G401 (cell line): ENCODE measurements at places on chromosomes 1 and 21.

DNA sequence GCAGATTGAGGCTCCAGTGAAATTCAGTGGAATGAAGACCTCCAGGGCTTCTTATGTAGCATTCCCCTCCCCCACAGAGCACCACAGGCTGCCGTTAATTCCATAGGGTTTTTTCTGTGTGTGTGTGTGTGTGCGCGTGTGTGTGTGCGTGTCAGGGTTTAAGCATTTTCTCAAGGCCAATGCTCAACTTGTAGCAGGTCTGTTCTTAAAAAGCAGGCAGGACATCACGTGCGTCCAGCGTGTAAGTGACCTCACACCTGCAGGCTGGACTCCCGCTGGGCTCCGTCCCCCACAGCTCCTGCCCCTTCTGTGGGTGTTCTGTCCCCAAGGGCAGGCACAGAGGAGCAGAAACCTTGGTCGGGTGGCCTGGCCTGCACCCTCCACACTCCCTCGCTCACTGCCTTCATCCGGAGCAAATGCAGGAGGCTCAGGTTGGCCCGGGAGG is 5.3 kb downstream of the PRDM16 start:
- DNase-seq: no peak

GRCh38 chr1:171220581-171221054 is 27.7 kb upstream of the FMO1 start:
- DNase-seq: peak; percentile 27

GRCh38 chr1:65952696-65953095 is 160.0 kb downstream of the PDE4B start:
- no peak for DNase-seq

DNA sequence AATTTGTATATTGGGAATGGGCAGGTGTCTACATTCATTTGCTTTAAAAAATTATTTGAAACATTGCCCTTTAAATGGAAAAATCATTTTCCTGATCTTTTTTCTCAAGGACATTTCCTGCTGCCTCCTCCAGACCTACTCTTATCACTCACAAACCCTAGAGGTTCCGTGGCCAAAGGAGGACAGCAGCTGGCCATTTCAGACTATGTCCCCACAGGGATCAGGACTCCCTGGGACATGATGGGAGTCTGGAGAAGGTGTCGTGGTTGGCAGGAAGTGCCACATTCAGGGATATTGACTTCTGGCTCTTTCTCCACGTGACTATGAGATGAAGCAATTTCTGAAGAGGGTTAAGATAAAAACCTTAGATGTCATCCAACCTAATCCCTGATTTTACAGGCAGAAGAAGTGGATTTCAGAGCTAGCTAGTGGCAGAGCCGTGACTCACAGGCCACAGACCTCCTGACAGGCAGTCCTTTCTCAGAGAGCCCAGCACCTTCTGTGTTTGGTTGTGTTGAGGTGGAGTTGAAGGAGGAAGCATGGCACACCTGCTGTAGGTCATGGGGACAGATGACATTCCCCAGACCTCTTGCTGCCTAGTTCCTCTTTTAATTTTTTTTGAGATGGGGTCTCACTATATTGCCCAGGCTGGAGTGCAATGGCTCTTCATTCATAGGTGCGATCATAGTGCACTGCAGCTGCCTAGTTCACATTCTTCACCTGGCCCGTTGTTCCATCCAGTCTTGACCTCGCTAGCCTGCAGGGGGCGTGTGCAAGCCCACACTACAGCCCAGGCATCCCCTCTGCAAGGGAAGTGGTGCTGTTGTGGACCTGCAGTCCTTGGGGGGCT is 25.5 kb upstream of the IL10 start:
- no peak for DNase-seq

GRCh38 chr21:41744028-41744930 is 22.6 kb downstream of the RIPK4 start:
- DNase-seq: no peak

- no peak for DNase-seq
Measured at GRCh38 chr1:93552741-93553455, 105.0 kb downstream of the FNBP1L start.

DNA sequence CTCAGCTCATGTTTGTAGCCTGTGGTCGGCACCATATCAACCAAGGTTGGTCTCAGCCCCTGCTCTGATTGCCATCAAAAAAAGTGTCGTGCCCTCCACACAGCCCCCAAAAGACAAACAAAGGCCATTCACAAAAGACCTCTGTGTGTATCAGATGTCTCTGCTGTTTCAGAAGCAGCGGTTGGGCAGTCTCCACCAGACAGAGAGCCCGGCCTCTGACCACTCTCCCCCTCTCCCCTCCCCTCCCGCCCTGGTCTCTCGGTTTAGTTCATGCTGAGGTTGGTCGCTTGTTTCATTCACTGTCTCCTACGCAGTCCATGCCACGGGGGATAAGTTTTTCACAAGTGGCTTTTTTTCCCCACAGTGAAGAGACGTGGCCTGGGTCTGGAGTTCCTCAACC is 27.1 kb downstream of the ACTA1 start:
- DNase-seq: no peak

DNA sequence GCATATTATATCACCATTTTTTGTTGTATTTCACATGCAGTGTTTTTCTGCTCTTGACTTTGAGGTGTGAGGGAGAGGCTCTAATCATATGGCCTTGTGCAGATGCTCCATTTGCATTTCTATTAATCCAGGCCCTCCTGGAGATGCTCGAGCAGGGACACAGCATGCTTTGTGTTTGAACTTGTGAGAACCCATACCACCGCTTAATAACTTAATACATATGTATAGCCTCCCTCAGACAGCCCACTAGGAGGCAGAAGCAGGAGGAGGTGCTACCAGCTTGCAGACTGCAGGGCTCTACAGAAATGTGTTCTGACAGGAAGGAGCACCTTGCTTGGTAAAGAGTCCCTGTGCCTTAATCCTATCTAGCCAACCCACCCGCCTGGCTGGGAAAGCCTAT is 155.2 kb downstream of the BARHL2 start:
- DNase-seq: no peak

- no peak for DNase-seq
Measured at GRCh38 chr1:100953960-100954730, 58.3 kb downstream of the SLC30A7 start.

DNA sequence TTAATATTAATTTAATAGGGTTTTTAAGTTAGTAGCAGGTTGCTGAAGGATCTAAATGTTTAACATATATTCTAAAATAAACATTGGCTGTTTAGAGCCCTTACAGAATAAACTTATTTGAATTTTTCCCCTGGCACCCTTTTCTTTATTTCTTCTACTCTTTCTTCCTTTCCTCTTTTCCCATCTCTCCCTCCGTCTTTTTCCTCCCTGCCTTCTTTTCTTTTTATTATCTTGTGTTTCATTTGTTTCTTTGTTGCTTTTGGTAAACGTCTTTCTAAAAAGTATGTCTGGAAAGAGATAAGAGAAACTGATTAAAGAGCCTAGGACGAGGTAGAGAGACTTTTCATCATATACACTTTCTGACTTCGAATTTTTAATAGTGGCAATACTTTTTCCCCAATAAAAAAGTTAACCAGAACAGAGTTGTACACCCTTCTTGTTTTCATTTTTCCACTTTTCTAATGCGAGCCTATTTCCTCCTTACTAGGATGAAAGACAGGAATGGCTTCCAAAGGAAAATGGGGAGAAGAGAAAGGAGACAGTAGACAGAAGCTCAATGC is 39.5 kb upstream of the ATF3 start:
- no peak for DNase-seq

DNA sequence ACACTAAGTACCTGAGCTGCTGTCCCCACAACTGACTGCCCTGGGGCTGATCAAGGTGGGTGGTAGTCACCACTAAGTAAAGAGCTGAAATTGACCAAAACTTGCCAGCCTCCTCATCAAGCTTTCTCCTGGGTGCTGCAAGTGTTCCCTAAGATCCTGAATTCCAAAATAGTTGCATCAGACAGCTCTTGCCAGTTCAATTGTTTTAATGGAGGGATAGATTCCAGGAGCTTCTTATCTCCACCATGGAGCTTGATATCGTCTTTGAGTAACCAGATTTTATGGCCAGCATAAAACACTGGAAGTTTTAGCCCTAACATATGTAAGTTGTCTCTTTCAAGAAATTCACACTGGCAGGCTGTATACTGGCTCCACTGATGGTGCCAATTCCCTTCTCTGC is 90.3 kb downstream of the NID1 start:
- DNase-seq: no peak

DNA sequence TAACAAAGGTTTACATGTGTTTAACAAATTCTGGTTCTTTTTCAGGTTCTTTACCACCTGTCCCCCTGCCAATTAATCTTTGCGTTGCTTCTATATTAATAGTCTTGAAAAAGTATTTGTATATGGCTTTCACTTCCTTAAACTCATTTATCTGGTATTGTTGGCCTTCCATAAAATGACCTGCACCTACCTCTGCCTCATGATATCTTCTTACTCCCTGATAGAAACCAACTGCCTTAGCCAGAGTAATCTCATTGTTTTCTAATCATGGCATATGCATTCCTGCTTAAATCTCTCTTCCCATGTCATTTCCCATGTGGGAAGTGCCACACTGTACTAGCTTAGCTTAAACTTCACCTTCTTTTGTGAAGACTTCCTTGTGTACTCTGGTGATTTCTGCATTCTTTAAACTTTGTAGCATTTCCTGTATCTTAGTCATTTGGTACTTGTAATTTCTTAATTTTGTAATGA is 8.7 kb downstream of the SMG7 start:
- no peak for DNase-seq

DNA sequence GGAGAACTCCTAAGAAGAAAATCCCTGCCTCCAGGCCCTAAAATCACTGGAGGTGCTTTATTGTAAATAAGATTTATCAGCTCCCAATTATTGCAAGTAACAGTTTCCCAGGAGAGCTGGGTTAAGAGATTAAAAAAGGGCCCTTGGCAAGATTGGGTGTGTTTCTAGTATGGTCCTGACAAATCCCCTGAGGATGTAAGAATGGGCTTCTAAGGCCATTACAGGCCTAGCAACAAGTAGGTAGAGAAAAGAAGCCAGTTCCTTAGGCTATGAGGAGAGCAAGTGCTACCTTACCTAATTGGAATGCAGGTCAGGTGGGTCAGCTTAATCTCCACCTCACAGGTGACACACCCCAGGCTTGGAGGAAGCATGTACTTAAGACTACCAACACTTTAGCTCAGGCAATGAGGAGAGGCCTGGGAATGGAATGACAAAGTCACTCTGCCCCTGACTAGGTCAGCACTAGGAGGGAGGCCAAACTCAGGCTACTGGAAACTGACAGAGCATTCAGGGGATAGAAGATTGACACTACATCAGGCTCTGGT is 6.8 kb upstream of the OTUD7B start:
- no peak for DNase-seq

DNA sequence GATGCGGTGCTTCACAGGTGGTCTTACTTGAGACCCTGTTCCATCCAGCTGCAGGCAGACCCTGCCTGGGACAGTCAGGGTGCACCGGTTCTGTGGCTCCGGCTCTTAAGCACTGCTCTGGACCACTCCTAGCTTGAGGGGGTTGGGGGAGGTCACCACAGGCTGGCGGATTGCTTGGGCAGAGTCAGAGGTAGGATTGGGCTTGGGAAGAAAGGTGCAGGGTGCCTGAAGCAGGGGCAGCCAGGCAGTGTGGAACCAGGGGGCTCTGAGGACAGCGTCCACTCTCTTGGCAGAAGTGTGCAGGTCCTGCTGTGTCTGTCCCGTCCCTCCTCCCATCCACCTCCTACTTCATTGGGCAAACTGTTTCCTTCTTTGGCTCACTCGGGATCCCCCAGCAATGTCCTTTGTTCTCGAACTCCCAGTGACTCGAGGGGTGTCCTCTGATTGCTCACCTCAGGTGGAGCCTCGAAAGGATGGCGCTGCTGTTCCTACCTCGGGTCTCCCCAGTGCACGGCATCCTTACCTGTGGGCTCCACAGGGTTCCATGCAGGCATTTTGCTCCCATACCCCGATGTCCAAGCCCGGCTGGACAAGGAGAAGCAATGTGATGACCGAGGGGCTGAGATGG is 1.7 kb downstream of the PDXK start:
- DNase-seq: no peak

GRCh38 chr1:204081164-204081790 is 8.4 kb downstream of the SOX13 start:
- no peak for DNase-seq

DNA sequence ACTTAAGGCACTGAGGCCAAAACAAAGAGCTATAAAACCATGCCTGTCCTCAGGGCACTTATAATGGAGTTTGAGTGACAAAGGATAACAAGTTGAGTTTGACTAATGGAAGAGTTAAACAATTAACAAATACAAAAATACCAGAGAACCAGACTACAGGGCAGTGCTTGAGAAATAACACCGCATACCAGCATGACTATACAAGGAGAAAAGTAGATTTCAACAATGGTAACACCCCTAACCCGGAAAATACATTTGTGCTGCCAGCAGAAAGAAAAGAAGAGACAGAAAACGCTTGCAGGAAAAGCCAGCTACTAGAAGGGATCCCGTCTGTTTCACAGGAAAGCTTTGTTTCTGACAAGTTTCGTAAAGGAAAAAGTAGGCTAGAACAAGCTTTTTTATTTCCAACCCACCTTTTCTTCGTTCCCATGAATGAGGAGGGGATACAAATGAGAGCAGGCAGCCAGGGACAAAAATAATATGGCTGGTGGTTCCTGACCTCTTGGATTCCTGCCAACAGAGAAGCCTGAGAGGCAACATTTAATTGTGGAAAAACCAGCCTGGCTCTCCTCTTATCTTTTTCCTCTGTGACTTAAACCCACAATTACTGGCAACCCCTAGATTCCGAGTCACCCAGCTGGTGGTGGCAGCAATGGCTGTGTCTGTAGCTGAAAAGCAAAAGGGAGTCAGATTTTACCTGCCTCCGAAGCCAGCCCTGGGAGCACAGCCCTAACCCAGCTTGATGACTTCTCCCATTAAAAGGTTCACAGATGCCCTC is 56.5 kb downstream of the WLS start:
- peak; percentile 3 for DNase-seq

DNA sequence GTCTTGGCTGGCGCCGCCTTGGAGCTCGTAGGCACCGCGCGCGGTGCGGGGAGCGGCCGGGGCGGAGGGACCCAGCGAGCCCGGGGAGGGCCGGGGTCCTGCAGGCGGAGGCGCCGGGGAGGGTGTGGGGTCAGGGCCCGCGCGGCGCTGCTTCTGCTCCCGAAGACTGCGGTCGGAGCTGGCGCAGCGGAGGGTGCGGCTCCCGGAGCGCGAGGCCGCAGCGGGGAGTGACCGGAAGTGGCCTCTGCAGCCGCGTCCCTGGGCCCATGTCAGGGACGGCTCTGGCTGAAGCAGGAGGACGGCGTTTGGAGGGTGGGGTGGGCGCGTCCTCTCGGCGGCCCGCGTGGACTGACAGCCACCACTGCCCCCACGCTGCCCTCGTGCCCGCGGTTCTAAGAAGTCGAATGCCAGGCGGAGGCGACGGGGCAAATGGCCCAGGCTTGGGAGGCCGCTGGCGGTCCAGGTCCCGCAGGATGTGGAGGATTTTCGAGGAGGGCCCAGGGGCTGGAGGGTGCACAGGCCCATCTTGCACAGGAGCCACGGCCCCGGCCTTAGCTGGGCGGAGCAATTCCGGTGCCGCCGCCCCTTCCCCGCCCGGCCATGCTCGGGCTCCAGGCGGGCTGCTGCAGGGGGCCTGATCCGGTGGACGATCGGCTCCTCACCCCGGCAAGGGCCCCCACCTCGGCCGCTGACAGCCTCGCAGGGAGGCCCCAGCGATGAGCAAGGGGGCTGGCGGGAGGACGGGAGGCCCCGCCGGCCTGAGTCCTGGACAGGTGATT is 7.7 kb upstream of the ZNF669 start:
- peak; percentile 30 for DNase-seq

GRCh38 chr21:44370027-44370735 is 16.8 kb downstream of the TRPM2 start:
- DNase-seq: peak; percentile 23
